LoVo (cell line): ENCODE measurements at places on chromosomes 3 and 15.

- DNase-seq, result peak; percentile 22
These were observed 712 bp downstream of the RTF1 start for GRCh38 chr15:41417418-41418195.

- no peak for DNase-seq
These were observed 671.6 kb upstream of the SGO1 start for GRCh38 chr3:20857636-20858035.

GRCh38 chr3:133598405-133598804 lies 24.9 kb downstream of the CDV3 start:
- no peak for DNase-seq

GRCh38 chr3:123068601-123069381 lies 2.0 kb downstream of the PDIA5 start:
- DNase-seq, result no peak

GRCh38 chr3:196643201-196643749 lies 3.8 kb downstream of the NRROS start:
- DNase-seq, result no peak

GRCh38 chr3:81544385-81544784 lies 217.1 kb downstream of the GBE1 start:
- DNase-seq, result no peak

DNA sequence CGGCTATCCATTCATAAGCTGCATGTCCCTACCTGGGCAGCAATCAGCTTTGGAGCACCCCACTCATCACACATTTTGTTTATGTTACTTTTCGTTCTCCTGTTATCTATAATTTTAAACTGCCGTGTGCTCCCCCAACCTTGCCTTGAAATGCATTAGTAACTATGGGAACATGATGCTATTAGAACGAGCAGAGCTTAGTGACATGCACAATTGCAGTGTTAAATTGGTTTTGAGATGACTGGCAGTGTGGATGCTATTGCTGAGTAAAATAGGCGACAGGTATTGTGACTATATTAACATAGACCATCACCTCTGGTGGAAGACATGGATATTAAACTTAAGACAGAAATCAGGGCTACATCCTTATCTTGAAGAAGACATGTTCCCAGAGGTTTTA lies 191.6 kb downstream of the KCNAB1 start:
- no peak for DNase-seq

GRCh38 chr15:39192351-39192750 lies 388.5 kb upstream of the THBS1 start:
- DNase-seq, result no peak

DNA sequence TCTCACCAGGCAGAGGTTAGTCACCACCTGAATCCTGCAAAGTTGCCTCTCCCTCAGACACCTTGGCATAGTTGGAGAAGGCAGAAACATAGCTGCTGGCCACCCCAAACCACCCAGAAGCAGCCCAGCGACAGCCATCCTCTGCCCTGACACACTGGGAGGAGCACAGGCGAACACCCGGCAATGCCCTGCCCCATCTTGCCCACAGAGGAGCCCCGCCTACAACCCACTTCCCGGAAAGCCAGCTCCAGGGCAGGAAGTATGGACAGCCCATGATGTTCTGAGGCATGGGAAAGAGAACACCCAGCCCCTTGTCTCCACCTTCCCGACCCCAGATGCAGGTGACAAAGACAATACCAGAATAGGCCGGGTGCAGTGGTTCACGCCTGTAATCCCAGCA lies 12.6 kb upstream of the SHISA5 start:
- no peak for DNase-seq

GRCh38 chr3:13851091-13851849 lies 28.6 kb downstream of the WNT7A start:
- DNase-seq, result no peak

DNA sequence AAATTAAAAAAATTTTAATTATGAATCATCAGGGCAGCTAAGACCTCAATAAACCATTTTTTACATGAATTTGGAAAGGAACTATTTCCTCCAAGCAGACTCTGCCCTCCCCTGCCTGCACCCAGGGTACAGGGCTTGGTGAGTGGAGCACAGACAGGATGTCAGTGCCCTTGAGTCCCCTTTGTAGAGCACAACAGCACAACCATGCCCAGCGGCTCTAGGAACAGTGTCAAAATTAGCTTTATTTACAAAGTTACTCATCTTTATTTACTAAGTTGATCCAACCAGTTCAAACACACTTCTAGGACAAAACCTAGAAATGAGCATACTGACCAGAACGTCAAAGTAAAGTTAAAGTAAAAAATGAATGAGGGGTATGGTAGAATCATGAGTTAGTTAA lies 90.6 kb upstream of the TSC22D2 start:
- DNase-seq, result no peak

DNA sequence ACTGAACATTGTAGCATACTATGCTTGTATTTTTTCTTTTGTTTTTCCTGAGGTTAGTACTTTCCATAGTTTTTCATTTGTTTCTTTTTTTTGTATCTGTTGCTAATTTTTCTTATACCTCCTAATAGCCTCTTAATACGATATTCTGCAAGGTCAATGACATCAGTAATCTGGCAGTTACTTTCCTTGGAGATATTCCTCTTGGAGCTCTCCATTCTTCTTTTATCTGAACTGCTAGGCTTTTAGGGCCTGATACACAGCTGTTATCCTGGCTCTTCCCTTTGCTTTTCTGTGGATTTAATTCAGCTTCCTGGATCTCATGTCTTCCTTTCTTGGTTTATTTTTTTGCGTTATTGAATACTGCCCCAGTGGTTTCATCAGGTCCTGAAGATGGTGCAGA lies 12.9 kb downstream of the ALPK3 start:
- no peak for DNase-seq

- DNase-seq, result no peak
These were observed 98.3 kb downstream of the TOP2B start for GRCh38 chr3:25566358-25566920.

- DNase-seq, result no peak
These were observed 889 bp upstream of the LRRIQ4 start for GRCh38 chr3:169811631-169812331.

GRCh38 chr15:84781495-84781894 lies 33.1 kb downstream of the ZNF592 start:
- DNase-seq, result no peak

DNA sequence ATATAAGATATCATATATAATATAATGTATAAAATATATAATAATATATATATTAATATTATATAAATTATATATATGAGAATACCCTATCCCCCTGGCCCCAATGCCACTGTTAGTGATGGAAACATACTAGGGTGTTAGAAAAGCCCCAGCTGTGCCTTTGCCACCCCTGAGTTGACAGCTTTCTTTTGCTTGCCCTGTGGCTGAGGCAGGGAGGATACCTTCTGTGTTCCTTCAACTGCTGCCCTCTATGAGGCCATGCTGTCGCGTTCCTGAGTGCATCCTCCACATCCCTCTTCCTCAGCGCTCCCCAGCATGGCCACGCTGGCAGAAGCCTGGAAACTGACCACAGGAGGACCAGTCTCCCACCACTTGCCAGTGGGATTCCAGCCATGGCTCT lies 26.3 kb downstream of the FAN1 start:
- no peak for DNase-seq

DNA sequence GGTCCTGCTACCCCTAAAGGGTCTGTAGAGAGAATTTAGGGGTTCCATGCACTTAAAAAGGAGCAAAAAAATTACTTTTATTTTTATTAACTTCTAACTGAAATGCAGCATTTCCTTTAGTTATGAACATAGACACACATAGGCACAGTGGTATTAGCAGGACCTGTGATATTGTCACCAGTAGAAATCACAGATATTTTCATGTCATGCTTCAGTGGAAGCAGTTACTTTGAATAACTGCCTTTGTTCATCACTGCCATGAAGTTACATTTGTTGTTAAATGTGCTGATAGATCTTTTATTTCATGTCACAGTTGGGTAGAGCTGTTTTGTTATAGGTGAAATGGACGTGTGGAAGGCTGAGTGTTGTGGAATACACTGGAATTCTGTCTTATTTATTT lies 37.4 kb downstream of the TRAK1 start:
- DNase-seq, result no peak

GRCh38 chr3:100973594-100973993 lies 19.6 kb downstream of the ABI3BP start:
- no peak for DNase-seq

DNA sequence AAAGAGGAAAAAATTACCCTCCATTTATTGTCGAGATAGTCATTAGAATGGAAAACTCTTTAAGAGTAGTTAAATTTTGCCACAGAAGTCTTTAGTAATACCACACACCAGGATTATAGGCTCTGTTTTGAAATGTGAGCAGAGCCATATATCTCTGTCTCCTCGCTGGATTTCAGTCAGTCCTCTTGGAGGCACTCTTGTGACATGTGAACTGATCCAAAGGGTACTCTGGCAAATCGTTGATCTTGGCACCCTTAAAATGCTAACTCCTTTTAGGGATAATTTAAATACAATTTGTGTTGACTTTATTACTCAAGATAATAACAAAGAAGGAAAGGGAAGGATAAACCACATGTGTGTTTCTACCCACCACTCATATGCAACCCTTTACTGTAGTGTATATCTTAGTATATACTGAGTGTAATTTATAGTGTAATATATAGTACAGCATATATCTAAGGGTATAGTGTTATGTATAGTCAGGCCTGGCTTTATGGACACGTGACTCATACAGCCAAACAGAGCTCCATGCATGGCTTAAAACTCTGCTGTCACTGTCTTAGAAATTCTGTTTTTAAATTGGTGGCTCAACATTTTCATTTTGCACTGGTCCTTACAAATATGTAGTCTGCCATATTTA lies 12.3 kb upstream of the KPNA4 start:
- no peak for DNase-seq

DNA sequence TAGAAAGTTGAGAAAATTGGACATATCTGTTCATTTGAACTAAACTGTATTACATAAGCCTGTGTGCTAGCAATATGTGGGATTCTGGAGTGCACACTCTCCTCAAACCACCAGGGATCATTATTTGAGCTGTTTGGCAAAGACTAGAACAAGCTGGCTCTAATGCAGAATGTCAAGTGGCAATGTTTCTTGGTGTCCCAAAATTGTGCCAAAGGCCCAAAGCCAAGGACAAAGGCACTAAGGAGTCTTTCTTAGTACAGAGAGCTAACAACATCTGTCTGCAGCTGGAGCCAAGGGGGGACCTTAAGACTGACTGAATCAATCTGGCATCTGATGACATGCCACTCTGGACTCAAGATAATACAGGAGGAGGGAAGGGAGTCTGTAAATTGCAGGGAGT lies 76.7 kb upstream of the STRIT1 start:
- DNase-seq, result no peak

- DNase-seq, result no peak
These were observed 66.3 kb upstream of the NANOGP8 start for GRCh38 chr15:35151381-35151780.

DNA sequence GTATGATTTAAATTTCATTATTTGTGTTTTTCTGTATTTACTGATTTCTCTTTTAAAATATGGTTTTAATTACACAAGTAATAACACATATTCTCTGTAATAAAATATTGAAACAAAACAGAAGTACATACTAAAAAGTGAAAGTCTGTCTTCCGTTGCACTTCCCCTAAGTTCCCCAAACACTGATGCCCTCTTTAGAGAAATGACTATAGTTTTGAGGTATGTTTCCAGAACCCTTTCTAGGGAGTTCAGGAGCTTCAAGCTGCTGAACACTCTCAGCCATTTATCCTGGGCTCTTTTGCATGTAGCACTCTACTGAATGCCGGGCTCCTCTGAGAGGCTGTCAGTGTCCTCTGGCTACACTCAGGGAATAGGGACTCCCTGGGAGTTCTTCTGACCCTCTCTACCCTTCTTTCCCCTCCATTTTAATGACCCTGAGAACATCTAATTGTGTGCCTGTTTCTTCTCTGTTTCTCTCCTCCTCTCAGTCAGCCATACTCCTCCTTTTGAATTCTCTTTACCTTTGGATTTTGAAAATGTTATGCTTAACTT lies 60.4 kb upstream of the KCNAB1 start:
- no peak for DNase-seq

- DNase-seq, result peak; percentile 14
These were observed 47.8 kb upstream of the WNT5A start for GRCh38 chr3:55534876-55535275.

DNA sequence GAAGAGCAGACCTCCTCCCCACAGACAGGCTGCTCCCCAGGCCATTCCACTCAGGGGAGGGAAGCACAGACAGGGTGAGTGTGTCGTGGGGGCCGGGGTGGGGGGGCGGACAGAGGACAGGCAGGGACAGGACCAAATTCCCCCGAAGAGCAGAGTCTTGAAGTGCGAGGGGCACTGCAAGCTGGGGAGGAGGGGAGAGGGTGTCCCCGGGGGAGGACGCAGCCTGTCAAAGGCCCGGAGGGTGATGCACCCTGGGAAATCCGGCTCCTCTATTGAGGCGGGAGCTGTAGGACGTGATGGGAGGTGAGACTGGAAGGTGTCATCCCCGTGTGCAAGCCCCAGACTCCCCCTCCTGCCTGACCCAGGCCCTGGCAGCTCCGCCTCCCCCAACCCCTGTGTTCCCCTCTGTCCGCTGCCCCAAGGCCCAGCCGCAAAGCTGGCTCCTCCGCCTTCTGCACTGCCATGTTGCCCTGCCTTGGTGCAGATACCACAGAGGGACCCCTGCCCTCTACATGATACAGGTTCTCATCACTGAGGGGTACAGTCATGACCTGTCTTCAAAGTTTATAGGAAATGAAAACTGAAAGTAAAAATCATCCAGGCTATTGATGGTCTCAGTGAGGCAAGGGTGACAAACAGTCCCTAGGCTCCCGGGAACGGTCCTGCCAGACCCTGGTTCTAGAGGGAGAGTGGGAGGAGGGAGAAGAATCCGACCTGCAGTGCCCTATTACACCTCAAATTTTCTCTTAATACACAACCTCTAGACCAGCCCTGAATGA lies 76.3 kb upstream of the IQSEC1 start:
- no peak for DNase-seq

DNA sequence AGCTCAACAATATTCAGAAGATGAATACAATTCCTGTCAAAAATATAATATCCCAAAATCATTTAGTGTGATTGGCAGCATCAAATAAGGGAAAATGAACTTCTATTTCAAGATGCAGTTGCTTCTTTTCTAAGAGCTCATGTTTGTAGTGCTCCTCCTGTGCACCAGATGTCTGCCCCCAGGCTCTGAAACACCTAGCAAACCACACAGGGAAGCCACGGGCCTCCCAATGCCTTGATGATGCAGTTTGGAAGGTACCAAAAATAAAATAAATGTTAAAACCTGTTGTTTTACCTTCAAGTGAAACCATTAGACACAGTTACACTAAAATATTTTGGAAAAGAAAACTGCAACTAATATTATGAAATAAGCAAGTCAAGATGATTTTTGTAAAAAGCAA lies 22.2 kb downstream of the CFAP20DC start:
- no peak for DNase-seq

DNA sequence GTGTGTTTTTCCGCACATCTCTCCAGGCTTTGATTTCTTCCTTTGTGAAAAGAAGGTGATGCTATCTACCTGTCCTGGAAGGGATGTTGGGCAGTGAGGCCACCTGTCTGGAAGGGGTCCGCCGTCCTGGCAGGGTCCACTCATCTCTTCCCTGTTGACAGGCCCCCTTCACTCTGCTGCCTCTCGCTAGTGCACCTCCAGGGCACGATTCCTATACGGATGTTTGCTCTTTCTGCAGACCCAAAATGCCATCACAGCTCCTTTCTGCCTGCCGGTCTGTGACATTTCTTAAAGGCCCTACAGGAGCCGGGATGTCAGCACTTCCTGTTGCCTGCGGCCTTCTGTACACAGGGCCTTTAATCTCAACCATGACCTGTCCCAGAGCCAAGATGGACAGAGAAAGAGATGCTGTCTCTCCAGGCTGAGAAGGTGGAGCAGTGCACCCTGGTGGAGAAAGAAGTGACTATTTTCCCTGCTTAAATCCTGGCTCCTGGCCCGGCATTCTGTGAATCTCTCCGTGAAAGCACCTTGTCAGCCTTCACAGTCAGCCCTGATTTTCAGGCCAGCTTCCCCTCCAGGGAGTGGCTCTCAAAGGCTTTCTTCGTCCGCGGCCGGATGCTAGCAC lies 7.4 kb downstream of the FAM3D start:
- DNase-seq, result no peak
